ENCODE measurements at places on chromosomes 7 and 10.
A peak's percentile ranks its signal among the peaks of the same experiment; 100 is the strongest.

DNA sequence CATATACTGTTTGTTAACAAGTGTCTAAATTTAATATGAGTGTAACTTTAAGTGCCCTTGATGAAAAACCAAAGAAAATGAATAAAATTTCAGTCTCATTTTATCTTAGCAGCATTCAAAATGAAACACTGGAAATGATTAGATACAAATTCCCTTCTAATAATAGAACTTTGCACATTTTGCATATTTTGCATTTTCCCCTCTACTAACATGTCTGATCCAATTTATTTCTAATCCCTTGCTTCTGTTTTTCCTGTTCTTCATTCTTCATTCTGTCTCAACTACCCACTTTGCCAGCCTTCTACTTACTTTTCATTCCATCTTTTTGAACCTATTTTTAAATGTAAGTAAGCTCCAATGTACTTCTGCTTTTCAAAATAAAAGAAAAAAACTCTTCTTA, 42.7 kb upstream of the SEMA3D start:
- DNase-seq: no peak

DNA sequence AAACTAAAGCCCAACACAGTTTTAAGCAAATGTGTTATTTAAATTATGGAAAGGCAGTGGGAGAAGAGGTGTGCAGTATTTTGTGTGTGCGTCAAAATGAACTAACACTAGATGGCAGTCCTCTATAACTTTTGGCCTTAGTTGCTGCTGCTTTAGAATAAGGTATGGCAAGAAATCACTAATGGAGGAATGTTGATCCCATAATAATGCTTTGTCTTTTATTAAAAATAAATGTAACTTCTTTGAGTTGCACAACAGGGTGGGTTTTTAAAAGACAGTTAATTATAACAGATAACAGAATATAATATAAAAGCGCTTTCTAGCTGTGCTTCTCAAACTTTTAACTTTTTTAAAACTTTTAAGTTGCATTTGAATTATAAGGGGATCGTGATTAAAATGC, 56.4 kb downstream of the BBS9 start:
- peak; percentile 79 for DNase-seq

GRCh38 chr10:19329475-19329874, 280.9 kb downstream of the MALRD1 start:
- no peak for DNase-seq

DNA sequence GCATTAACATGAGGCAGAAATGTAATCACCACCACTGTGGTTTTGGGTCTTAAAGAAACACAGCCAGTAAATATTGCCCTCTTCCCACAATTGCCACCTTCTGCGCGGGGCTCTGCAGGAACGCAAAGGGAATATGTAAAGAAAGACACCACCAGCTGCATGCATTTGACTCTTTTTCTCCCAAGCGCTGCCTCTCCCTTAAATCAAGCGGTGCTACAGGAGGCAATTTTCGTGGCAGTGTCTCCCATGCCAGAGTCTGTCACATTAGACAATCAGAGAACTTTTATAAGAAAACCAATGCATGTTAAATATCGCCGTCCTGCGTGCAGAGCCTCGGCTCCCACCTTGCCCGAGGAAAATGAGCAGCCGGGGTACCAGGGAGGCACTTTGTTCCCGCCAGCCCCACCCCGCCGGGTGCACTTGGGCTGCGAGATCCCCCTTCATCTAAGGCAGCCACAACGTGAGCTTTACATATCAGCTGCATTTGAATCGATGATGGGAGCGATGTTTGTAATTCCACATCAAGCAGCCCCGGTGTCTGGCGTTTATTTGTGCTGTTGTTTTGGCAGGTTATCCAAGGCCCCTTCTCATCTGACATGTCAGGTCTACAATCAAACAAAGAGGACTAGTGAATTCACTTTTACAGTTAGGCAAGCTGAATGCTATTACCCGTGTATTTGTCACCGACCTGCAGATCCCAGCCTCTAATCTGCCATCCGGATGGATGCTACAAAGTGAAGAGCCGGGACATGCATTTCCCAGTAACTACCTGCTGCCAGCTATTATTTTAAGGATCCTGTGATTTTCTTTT, 72.3 kb upstream of the MGMT start:
- DNase-seq: no peak

- DNase-seq: no peak
Measured at GRCh38 chr7:152702-153391, 39.5 kb upstream of the FAM20C start.

DNA sequence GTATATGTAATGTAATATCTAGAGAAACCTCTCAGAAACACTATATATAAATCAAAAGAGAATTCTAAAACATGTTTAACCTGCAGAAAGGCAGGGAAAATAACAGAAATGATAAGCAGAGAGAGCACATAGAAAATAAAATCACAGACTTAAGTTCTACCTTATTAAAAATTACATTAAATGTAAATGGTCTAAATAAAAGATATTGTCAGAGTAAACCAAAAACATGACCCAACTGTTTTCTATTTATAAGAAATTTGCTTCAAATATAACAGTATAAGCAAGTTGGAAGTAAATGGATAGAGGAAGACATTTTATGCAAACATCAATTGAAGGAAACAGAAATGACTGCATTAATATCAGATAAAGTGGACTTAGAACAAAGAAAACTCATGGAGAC, 43.4 kb downstream of the HECTD2 start:
- no peak for DNase-seq

GRCh38 chr7:6646465-6646864, 9.3 kb downstream of the ZNF316 start:
- DNase-seq: no peak

GRCh38 chr7:50657341-50657873, 92.2 kb upstream of the DDC start:
- DNase-seq: no peak
